K562 (cell line): ENCODE measurements at places on chromosomes 2 and 18. TPM values are rescaled to one million over a fixed set of nuclear protein-coding genes. Genes with fewer than 3 reads are reported as not detected.

DNA sequence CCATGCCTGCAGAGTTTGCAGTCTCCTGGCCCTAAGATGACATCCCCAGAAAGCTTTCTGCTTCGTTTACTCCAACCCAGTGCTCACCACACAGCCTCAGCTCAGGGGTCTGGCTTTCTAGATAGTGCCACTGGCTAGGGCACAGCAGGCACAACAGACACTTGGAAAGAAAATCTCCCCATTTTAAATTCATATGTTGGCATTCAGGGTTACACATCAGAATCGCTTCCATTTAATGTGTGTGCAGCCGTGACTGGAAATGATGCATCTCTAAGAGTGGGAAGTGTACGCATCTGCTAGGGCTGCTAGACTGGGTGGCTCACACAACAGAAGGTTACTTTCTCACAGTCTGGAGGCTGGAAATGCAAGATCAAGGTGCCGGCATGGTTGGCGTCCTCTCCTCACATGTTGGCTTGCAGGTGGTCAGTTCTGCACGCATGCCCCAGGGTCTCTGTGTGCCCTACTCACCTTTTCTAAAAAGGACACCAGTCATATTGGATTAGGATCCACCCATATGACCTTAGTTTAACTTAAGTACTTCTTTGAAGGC lies 329.4 kb upstream of the RAB12 start:
- no peak for DNase-seq

DNA sequence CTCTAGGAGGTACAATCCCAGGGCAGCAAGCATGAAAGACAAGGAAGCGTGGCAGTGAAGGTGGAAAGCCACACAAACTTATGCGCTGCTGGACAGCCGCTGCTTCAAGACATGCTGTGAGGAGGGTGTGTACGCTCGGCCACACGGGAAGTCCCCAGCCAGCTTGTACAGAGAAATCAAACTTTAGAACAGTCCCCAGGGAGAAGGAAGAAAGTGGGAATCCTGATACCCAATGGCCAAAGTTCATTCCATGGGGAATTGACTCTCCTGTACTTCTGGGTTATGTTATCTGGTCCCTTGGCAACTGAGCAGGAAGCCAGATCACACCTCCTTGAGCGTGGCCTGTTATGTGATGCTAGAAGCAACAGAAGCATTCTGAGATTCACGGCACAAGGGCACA lies 86.1 kb upstream of the BOD1L2 start:
- DNase-seq: no peak

DNA sequence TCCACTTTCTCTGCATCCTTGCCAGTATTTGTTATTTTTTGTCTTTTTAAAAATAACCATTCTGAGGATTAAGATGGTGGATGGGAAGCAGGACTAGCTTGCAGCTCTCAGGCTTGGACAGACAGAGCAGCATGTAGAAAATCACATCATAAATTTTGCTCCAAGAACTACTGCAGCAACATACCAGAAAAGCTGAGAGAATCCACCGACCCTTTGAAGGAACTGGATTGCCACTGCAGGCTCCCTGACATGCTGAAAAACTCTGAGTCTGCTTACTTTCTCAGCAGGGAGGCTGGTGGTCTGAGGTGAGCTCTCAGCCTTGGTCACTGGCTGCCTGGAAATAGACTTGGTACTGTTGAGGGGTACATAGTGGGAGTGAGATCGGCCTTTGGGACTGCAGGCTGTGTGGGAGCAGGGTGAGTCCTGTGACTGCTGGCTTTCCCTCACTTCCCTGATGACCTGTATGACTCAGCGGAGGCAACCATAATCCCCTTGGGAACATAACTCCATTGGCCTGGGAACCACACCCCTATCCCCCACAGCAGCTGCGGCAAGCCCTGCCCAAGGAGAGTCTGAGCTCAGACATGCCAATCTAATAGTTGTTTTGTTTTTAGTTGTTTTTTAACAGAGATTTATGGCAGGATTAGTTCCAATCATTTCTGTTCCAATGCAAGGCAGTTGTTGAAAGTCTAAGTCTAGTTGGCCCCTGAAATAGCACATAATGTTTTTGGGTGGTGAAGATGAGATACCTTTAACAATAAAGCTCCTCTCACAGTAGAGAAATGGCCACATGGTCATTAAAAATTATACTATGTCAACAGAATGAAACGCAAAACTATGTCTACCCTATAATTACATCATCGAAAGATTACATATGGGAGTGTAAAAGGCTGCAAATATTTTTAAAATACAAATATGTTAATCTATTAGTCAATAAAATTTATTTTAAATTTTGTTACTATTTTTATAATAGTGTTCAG lies 414.2 kb upstream of the CHAC2 start:
- no peak for DNase-seq

- DNase-seq: no peak
These were observed 41.5 kb upstream of the TMEM131 start for GRCh38 chr2:98037206-98037605.

DNA sequence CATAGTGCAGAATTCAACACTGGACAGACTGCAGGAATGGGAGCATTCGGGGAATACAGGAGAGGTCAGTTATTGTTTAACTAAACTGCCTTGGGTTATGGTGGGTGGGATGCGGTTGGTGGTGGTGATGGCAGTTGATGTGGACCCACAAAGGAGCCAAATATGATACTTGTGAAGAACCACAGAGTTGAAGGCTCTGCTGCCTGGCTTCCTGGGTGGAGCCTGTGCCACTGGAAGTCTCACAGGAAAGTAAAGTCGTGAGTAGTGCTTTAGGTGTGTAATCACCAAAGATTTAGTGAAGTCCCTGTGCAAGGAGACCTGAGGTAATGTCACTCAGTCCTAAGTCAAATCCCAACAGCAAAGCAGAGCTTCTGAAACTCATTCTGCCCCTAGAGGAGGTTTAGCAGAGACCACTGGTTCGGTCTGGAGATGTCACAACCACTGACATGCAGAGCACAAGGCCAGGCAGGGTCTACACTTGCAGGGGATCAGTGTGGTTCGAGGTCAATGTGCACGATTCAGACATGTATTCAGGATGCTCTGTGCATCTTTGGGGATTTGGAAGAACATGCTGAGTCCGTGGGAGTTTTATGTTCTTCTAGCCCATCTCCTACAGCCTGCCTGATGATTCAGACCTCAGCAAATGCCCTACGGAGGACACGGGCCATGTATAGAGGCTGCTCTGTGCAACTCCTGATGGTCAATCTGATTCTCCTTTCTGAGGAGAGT lies 1150.9 kb downstream of the RPIA start:
- peak; percentile 1 for DNase-seq

DNA sequence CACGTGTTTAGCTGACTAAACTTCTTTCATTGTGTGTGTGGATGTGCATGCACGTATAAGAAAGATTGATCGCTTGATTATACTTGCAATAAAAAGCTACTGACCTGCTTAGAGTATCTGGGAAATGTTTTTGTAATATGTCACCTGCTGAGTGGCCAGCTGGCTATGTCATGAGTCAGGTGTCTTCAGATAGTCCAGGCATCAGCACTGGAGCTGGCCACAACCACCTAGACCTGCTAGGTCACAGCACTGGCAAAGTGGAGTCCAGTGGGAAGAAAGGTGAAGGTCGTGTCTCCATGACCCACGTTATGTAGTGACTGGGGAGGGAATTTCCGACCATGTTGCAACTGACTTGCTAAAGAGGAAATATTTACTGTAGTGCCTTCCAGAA lies 147.0 kb downstream of the ESCO1 start:
- DNase-seq: no peak

- no peak for DNase-seq
These were observed 46.2 kb upstream of the COPS8 start for GRCh38 chr2:237039301-237040031.

GRCh38 chr2:24058564-24059271 lies 9.2 kb downstream of the FKBP1B start:
- DNase-seq: no peak

- DNase-seq: no peak
These were observed 123.4 kb downstream of the GULP1 start for GRCh38 chr2:188414869-188415753.

- DNase-seq: no peak
These were observed 100.4 kb downstream of the ACOXL start for GRCh38 chr2:110832740-110833139.

- no peak for DNase-seq
These were observed 4.1 kb upstream of the TMEM177 start for GRCh38 chr2:119674711-119675500.

CPS1 gene
- 5.1 and 6.0 TPM in 2 replicates for polyA plus RNA-seq

ATG16L1 gene
- polyA plus RNA-seq: 17.2 and 21.3 TPM in 2 replicates

FSHR gene
- not detected in 2 replicates for polyA plus RNA-seq

IFIH1 gene
- 0.12 and 0.28 TPM in 2 replicates for polyA plus RNA-seq

CNDP2 gene
- 73.6 and 83.6 TPM in 2 replicates for polyA plus RNA-seq
